ENCODE measurements at places on chromosomes 7 and 10. TPM values are rescaled to one million over a fixed set of nuclear protein-coding genes. Genes with fewer than 3 reads are reported as not detected.

The GRID1 gene
- not detected for total RNA-seq

The ANKRD1 gene
- total RNA-seq, result not detected

DNA sequence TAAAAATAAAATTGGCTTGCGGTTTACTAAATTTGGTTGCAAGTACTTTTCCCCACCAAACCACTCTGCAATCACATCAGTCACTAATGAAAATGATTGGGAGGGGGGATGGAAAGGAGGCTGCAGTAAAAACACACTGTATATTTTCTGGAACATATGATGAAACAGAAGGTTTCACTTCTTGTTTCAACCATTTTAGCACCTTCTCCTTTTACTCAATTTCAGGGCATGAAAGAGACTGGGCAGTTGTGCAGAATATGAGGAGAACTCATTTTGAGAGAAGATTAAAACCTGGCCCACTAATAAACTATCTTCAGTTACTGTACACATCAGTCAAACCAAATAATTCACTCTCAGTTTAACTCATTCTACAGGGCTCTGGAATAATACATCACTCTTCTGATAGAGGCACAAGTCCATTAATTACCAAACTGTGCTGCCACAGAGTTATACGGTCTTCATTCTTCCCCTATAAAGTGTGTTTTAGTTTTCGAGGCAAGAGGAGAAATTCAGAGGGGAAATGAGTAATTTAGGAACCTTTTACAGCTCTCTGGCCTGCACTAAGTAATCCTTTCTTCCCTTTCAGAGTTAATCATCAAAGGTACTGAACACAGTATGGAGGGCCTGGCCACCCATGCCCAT is 25.5 kb downstream of the JAZF1 start:
- H3K4me1 ChIP-seq, result peaks cover 42% of the 10 kb centered on the region
- H3K27ac ChIP-seq, result peak overlapping the region; percentile 47
- H3K36me3 ChIP-seq, result no peaks in the 10 kb centered on the region
- DNase-seq, result peak; percentile 28
- H3K27me3 ChIP-seq, result no peaks in the 10 kb centered on the region
- peak overlapping the region; percentile 34 for H3K4me3 ChIP-seq

DNA sequence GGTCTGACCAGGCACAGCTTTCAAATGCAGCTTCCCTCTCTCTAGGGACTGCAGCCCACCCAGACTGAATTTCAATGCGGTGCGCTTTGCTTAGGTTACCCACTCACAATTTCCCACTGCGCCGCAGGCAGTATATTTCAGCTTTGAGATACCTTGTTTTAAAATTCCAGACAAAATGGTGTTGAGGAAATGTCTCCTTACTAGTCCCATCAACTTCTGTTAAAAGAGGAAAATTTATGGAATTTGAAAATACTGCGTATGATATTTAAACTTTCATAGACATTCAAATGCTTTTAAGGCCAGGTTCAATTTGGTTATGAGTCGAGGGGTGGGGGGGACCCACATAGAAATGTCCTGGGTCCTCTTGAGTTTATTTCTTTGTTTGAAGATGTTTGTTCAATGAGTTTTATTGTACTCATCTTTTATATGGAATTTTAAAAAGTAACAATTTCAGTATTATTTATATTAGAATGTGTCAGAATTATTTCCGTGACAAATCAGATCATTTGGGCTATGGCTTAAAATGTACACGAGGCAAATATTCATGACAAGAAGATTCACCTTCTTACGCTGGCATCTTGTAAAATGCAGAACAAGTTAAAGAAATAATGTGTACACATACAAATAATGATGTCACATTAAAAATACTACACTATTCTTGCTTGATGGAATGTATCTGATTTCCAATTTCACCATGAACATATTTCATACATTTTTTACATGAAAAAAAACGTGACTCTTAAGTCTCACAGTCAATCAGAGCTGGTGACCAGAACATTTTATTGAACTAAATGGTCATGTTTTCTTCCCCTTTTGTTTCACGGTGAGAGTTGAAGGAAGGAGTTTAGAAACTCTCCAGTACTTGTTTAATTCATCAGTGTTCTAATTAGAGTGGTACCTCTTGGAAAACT is 1.3 kb downstream of the IKZF1 start:
- peak overlapping the region; percentile 100 for H3K4me3 ChIP-seq
- peaks cover 42% of the 10 kb centered on the region for H3K4me1 ChIP-seq
- no peaks in the 10 kb centered on the region for H3K27me3 ChIP-seq

DNA sequence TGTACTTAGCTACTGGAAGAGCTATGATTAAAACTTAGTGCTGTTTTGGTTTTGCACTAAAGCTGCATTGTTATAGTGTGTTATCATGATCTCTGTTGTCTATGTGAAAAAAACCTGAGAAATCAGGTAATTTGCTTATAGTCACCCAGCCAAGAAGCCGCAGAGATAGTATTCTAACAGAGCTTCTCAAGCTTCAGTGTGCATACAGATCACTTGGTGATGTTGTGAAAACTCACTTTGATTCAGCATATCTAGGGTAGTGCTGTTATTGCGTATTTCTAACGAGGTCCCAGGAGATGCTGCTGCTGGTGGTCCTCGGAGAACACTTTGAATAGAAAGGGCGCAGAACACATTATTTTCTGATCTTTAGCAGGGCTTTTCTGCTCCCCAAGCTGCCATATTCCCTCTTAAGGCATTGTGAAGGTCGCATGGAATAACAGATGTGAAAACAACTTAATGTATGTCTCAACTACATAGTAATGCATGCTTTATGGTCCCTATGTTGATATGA is 68.4 kb upstream of the PDCD4 start:
- no peak overlapping the region for H3K4me3 ChIP-seq
- H3K27ac ChIP-seq, result no peak overlapping the region
- no peaks in the 10 kb centered on the region for H3K27me3 ChIP-seq
- peaks cover 21% of the 10 kb centered on the region for H3K4me1 ChIP-seq
- no peak for DNase-seq
- H3K36me3 ChIP-seq, result no peaks in the 10 kb centered on the region

The CPA1 gene
- not detected for total RNA-seq

- DNase-seq, result no peak
- H3K36me3 ChIP-seq, result no peaks in the 10 kb centered on the region
- H3K4me1 ChIP-seq, result no peaks in the 10 kb centered on the region
- no peak overlapping the region for H3K4me3 ChIP-seq
- no peaks in the 10 kb centered on the region for H3K27me3 ChIP-seq
Observed at GRCh38 chr7:155971180-155971770, 159.0 kb upstream of the SHH start.

GRCh38 chr7:52462474-52462873 is 573.0 kb upstream of the POM121L12 start:
- DNase-seq, result no peak
- H3K27me3 ChIP-seq, result no peaks in the 10 kb centered on the region
- H3K4me3 ChIP-seq, result no peak overlapping the region
- no peak overlapping the region for H3K27ac ChIP-seq
- H3K4me1 ChIP-seq, result no peaks in the 10 kb centered on the region

DNA sequence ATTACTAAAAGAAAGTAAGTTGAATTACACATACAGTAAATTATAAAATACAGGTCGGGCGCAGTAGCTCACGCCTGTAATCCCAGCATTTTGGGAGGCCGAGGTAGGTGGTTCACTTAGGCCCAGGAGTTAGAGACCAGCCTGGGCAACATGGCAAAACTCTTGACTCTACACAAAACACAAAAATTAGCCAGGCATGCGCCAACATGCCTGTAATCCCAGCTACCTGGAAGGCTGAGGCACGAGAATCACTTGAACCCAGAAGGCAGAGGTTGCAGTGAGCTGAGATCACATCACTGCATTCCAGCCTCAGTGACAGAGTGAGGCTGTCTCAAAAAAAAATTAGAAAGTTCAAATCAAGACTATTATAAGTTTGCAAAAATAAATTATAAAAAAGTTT is 174.9 kb downstream of the GALNT11 start:
- no peak overlapping the region for H3K27ac ChIP-seq
- DNase-seq, result no peak
- H3K4me3 ChIP-seq, result no peak overlapping the region
- H3K27me3 ChIP-seq, result no peaks in the 10 kb centered on the region
- H3K4me1 ChIP-seq, result no peaks in the 10 kb centered on the region

- H3K36me3 ChIP-seq, result no peaks in the 10 kb centered on the region
- no peaks in the 10 kb centered on the region for H3K27me3 ChIP-seq
- H3K4me3 ChIP-seq, result no peak overlapping the region
- H3K27ac ChIP-seq, result no peak overlapping the region
Observed at GRCh38 chr7:111639934-111640333, 77.6 kb upstream of the IMMP2L start.

- no peak for DNase-seq
- no peak overlapping the region for H3K27ac ChIP-seq
- H3K27me3 ChIP-seq, result no peaks in the 10 kb centered on the region
Observed at GRCh38 chr7:38699471-38699870, 68.3 kb upstream of the AMPH start.

- H3K4me3 ChIP-seq, result peak overlapping the region; percentile 85
- H3K27ac ChIP-seq, result peak overlapping the region; percentile 77
- peaks cover 34% of the 10 kb centered on the region for H3K4me1 ChIP-seq
- no peak for DNase-seq
- peaks cover 10% of the 10 kb centered on the region for H3K36me3 ChIP-seq
- H3K27me3 ChIP-seq, result no peaks in the 10 kb centered on the region
Observed at GRCh38 chr7:99465421-99465768, 572 bp downstream of the ATP5MF start.

The CPA2 gene
- not detected for total RNA-seq

GRCh38 chr10:89702121-89702480 is 711 bp downstream of the KIF20B start:
- no peaks in the 10 kb centered on the region for H3K27me3 ChIP-seq
- peak overlapping the region; percentile 93 for H3K27ac ChIP-seq
- H3K4me3 ChIP-seq, result peak overlapping the region; percentile 94

- H3K4me1 ChIP-seq, result peaks cover 27% of the 10 kb centered on the region
- peak overlapping the region; percentile 82 for H3K27ac ChIP-seq
- peaks cover 6% of the 10 kb centered on the region for H3K36me3 ChIP-seq
- peak overlapping the region; percentile 85 for H3K4me3 ChIP-seq
- DNase-seq, result no peak
Observed at GRCh38 chr7:66920256-66920655, 769 bp upstream of the TMEM248 start.

- H3K27ac ChIP-seq, result peak overlapping the region; percentile 14
- H3K27me3 ChIP-seq, result no peaks in the 10 kb centered on the region
- H3K36me3 ChIP-seq, result no peaks in the 10 kb centered on the region
- peaks cover 11% of the 10 kb centered on the region for H3K4me1 ChIP-seq
- no peak for DNase-seq
- no peak overlapping the region for H3K4me3 ChIP-seq
Observed at GRCh38 chr10:70324951-70325781, 41.4 kb upstream of the NPFFR1 start.

The DPYSL4 gene
- total RNA-seq, result 1.2 TPM

- DNase-seq, result no peak
- no peaks in the 10 kb centered on the region for H3K4me1 ChIP-seq
- H3K4me3 ChIP-seq, result no peak overlapping the region
- no peaks in the 10 kb centered on the region for H3K36me3 ChIP-seq
- H3K27ac ChIP-seq, result no peak overlapping the region
- H3K27me3 ChIP-seq, result no peaks in the 10 kb centered on the region
Observed at GRCh38 chr7:132255115-132255797, 321.0 kb downstream of the PLXNA4 start.

DNA sequence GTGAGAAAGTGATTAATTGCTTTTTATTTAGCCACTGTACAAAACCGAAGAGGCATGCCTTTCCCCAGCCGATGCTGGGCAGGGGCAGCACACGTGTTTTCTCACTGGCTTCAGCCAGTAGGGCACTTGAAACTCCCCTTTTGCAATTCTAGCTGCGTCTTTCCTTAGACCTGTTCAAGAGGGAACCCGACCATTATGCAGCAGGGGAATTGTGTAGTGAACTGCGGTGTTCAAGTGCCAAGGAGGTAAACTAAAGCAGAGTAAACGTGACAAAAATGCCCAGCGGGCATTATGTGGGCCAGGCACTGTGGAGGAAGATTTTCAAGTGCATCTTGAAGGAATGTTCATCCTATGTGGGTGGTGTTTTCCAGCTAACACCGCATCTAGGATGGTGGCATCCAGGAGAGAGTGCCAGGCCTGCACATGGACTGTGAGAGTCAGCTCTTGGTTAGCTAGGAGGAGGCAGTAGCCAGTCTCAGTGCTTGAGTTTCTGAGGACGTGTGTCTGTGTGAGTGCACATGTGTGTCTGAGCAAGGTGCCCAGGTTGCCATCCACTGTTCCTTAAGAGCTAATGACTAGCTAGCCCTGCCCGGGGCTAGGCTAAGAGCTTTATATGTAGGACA is 3.3 kb downstream of the WIPF3 start:
- H3K27me3 ChIP-seq, result peaks cover 32% of the 10 kb centered on the region
- H3K4me3 ChIP-seq, result no peak overlapping the region
- no peaks in the 10 kb centered on the region for H3K36me3 ChIP-seq
- H3K4me1 ChIP-seq, result no peaks in the 10 kb centered on the region

GRCh38 chr10:53379956-53380355 is 607.4 kb upstream of the MBL2 start:
- no peaks in the 10 kb centered on the region for H3K27me3 ChIP-seq
- no peak overlapping the region for H3K27ac ChIP-seq

DNA sequence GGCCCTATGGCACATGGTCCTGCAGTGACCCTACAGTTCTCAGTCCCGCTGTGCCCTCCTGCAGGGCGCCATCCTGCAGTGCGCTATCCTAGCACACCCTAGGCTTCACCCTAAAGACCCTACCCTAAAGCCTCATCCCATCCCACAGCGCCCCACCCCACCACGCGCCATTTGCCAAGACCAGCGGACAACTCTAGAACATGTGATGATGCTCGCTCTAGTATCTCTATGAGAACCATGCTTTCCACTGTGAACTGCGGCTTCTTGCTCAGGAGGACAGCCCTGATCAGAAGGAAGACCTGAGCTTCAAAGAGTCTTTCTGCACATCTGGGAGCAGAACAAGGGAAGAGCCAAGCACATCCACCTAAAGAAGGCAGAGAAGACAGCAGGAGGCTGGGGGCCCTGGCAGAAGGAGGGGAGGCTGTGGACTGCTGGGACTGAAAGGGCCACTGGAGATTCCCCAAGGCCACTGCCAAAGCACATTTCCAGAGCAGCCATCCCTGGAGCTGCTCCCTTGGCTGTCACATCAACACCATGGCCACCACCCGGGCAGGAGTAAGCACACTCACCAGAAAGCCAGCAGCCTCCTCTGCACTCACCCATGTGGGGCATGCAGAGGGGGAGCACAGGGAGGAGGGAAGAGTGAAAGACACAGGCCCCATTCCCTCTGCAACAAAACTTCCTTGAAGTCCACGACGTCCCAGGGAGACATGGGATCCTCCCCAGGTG is 134.1 kb downstream of the TNS3 start:
- H3K36me3 ChIP-seq, result no peaks in the 10 kb centered on the region
- no peak overlapping the region for H3K4me3 ChIP-seq
- no peaks in the 10 kb centered on the region for H3K27me3 ChIP-seq
- H3K4me1 ChIP-seq, result no peaks in the 10 kb centered on the region

The TMEM196 gene
- total RNA-seq, result not detected

Data from CD4-positive, CD25-positive, alpha-beta regulatory T cell (primary cell).